Esophagus mucosa (tissue), 1 donor: ENCODE measurements at places on chromosomes 6 and 20. TPM values are rescaled to one million over a fixed set of nuclear protein-coding genes. Genes with fewer than 3 reads are reported as not detected.
A peak's percentile ranks its signal among the peaks of the same experiment; 100 is the strongest.

GRCh38 chr20:32114305-32114960 is 4.9 kb downstream of the TM9SF4 start:
- ATAC-seq = peak; percentile 3

TINAG gene
- not detected for total RNA-seq

DNA sequence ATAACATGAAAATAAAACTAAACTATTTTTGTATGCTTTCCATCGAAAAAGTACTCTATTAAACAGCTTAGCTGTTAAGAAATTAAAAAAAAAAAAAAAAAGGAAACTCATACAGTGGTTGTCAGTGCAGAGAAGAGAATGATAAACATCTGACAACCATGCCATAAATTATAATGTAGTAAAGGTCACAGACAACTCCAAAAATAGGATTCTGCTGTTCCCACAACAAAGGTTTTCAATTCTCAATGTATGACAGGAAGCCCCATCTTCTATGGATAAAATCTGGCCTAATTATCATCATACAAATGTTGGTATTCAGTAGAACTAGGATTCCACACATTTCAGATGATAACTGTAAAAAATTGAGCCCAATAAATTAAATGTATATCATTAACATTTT is 5.0 kb downstream of the PLN start:
- no peak for ATAC-seq

DNA sequence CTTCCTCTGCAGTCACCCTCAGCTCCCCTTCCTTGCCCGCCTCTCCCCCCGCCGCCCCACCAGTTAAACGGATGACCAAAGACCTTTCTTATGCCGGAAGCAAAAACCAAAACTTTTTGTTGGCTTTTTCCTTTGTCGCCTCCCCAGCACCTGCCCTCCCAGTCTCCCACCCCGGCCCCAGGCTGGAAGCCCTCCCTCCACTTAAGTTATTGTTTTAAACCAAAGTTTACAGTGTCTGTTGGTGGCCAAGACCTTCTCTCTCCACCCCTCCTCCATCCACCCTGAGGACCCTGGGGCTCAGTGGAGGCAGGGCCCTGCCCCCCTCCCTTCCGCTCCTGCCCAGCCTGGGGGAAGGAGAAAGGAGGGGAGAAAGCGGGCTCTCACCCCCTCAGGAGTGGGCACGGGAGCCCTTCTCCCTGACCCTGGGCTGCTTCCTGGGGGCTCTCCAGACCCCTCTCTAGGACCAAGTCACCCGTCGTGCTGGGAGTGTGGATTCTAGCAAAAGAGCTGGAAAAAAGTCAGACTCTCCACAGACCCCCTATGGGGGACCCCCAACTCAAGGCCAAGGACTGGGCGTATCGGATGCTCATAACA is 38.3 kb upstream of the MDFI start:
- no peak for ATAC-seq

PPP1R16B gene
- total RNA-seq = 2.3 TPM

- no peak for ATAC-seq
These were observed 39.2 kb downstream of the METTL24 start for GRCh38 chr6:110318971-110319370.

RAD21L1 gene
- total RNA-seq = not detected

GRCh38 chr20:50484271-50484976 is 25.8 kb upstream of the PTPN1 start:
- peak; percentile 55 for ATAC-seq

GRCh38 chr6:11865680-11866300 is 87.2 kb upstream of the ADTRP start:
- ATAC-seq = no peak

GRCh38 chr6:44221291-44221960 is 2.0 kb upstream of the SLC29A1 start:
- ATAC-seq = peak; percentile 79

DNA sequence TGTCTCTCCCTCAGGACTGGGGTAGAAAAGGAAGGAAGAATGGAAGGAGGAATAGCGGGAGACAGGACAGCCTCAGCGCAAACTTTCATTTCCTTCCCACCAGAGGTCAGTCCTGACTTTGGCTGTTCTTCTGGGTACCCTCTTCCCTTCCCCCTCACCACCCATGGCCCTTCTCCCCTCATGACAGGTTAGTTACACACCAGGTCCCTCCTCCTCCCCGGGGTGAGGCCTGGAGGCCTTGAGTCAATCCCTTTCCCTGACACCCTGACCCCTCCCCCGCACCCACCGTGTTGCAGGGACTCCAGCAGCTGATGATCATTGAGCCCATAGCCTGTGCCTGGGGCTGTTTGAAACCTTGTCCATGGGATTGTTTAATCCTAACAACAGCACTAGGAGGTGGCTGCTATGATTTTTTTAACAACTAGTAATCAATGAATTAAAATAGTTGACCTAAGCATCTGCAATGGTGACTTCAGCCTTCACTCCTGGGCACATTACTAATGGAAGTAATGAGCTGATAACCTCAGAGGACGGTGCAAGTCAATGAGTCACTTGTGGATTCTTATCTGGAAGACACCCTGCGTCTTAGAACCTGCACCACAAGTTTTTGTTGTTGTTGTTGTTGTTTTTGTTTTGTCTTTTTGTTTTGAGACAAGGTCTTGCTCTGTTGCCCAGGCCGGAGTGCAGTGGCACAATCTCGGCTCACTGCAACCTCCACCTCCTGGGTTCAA is 46.6 kb upstream of the CCDC167 start:
- no peak for ATAC-seq

DNA sequence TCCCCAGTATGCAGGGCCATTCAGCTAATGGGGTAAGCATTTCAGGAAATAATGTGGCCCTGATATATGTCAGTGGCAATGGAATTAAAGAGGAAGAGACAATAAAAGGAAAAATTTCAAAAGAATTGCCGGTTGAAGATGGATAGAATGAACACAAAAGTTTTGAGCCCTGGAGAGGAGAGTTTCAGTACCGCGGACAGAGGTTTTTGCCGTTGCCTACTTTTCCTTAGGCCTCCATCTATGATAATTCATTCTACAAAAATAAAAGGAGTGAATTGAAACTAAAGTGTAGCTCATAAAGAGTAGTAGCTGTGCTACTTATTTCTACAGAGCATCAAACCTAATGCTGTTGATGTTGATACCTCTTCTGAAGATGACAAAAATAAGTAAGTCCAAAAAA is 140.7 kb downstream of the RNASET2 start:
- ATAC-seq = no peak

RPS21 gene
- 1,745 TPM for total RNA-seq

ARFRP1 gene
- 31.1 TPM for total RNA-seq

DNA sequence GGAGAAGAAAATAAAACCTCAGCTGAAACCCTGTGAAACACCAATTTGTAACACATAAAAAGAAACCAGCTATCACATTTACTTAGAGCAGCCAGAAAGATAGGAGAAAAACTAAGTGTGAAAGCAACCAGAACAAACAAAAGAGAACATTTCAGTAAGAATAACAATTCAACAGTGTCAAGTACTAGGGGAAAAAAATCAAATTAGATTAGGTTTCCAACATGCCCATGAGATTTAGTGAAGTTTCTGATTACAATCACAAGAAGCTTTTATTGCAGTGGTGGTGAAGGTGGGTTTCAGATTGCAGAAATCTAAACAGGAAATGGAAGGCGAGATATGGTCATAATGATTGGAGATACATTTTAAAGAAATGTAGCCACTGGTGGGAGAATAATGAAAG is 22.1 kb upstream of the TRDN start:
- ATAC-seq = no peak

DNA sequence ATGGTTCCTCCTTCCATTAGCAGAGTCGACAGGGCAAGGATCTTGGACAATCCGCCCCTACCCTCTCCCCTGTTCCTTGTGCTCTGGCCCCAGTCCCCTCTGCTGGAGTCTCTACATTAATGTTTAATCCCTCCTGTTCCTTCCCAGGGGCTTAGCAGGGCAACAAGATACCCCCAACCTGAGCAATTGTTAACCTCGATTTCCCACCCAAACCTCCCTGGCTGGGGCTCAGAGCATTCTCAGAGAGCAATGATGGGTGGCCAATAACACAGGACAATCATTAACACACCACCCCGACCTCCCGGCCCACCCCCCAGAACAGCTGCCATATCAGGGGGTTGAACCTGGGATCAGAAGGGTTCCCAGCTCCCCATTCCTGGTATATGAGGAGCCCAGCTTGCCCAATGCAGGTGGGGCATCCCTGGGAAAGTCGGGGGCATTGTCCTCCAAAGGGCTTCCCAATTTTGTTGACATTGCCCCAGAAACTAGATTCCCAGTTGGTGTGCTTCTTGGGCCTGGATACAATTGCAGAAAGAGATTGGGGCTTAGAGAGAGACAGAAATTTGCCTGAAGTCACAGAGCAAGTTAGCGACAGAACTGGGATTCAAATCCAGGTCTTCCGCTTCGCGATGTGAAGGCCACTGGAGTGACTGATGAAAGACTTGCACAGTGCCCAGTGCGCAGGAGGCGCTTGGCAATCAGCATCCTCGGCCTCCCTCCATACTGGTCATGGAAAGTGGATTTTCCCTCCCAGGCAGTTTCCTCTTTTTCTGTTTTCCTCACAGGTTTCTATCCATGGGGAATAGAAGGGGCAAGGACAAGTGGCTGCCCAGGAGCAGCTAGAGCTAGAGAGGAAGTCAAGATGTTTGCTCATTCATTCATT is 59.6 kb upstream of the TTPAL start:
- ATAC-seq = no peak

LST1 gene
- total RNA-seq = 2.4 TPM

DNA sequence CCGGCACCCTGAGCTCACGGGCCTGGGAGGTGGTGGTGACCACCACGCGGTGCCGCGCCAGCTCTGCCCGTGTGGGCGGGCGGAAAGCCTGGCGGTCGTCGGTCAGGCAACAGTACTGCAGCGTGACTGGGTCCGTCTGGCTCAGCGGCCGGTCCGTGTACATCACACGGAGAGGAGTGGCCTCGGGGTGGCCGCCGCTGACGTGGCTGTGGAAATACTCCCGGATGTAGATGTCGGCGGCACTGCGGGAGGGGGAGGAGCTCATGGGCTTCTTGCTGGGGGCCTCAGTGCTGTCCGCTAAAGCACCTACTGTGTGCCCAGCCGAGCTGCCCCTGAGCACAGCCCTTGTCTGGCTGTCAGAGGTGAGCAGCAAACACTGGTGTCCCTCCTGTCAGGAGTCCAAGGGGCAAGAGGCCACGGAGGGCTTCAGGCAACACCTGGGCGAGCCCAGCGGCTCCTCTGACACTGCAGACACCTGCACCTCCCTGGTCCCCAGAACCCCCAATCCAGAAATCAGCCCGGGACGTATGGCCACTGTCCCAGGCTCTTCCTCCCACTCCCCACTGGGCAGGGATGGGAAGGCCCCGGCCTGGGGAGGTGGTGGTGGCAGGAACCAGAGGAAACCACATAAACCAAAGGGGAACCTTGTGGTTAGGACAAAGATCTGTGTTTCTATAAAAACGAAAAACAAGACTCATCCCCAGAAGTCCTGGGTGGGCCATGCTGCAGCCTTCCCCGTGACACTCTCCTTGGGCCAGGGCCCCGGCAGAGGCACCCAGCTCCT is 6.5 kb downstream of the HELZ2 start:
- peak; percentile 1 for ATAC-seq

LHFPL5 gene
- not detected for total RNA-seq

DNA sequence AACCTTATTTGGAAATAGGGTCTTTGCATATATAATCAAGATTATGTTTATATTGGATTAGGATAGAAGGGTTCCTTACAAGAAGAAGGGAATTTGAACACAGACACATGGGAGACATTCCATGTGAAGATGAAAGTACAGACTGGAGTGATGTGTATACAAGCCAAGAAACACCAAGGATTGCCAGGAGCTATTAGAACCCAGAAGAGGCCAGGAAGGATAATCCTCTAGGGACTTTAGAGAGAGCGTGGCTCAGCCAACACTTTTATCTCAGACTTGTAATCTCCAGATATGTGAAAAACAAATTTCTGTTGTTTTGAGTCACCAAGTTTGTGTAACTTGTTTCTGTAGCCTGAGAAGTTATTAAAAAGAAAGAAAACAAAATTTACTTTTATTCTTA is 1173.9 kb upstream of the CITED2 start:
- no peak for ATAC-seq

DNA sequence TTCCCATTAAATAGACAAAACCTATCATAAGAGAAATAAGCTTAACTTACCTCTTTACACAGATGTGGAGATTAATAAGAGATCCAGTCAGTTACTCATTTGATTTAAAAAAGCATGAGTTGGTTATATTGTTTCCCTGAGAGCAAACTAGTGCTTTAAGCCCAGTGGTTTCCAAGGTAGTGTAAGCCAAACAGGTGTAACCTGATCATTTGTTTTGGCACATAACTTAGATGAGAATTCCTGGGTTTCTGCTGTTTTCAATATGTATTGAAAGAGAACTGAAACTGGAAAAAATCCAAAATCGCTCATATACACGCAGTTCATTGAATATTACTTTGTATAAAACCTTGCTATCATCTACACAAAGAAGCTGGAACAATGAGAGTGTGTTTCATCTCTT is 30.5 kb upstream of the SMIM8 start:
- ATAC-seq = no peak

AGPAT4 gene
- 9.6 TPM for total RNA-seq

GRCh38 chr6:52305948-52306767 is 21.6 kb upstream of the MCM3 start:
- ATAC-seq = peak; percentile 14

DNA sequence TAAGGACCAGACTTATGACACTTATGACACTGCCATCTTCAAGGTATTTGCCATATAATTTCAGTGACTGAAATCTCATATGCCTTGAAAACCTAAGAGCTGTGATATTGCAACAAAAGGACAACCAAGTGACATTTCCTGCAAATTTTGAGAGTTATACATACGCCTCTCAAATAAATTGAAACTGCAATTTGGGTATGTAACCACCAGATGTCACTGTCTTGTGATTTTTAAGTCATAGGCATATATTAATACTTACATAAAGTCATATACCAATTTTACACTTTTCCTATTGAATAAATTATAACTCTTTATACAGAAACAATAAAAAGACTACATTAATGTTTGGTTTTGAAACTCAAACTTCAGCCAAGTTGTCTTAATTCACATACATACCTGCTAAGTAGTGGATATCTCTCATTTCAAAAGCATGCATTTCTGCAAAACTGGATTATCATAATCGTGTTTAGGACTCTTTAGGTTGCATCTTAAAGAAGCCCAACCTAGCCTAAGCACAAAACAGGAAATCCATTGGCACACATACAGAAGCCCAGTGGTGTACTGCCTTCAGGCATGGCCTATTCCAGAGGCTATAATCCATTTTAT is 180.2 kb downstream of the PACRG start:
- no peak for ATAC-seq

DNA sequence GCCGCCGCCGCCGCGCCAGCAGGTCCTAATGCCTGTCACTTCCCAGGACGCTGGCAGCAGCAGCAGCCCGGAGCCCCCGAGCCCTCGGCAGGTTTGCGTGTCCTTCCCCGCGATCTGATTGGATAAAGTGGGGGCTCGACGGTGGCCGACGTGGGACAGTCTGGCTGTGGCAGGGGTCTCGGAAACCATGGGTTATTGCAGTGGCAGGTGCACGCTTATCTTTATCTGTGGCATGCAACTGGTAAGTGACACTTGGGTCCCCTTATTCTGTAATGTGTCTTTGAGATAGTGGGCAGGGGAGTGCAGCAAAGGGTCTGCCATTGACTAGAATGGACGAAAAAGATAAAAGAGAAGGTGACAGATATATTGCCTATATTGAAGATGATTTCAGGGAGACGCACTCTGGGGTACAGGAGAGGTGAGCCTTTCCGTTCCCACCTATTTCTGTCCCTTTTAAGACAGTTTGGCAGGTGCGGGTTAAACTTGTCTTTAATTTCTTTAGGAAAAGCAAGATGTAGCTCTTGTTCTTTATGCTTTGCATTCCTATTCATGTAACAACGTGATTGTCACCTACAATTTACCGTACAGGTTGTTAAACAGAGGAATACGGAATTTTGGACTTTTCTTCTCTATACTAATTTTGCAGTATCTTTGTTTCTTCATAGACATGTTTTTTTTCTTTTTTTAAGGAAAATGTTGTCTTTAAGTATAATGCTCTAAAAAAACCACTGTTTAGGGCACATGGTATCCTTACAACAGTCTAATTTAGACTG is 535 bp downstream of the NKAIN2 start:
- ATAC-seq = no peak
